Activated CD4-positive, alpha-beta T cell treated with anti-CD3 and anti-CD28 coated beads for 1 hour (primary cell): ENCODE measurements at places on chromosomes 11 and 22.

GRCh38 chr11:65662247-65662798 lies 393 bp downstream of the RELA start:
- no peak for DNase-seq

GRCh38 chr11:117189191-117189940 lies 9.8 kb upstream of the TAGLN start:
- no peak for DNase-seq

DNA sequence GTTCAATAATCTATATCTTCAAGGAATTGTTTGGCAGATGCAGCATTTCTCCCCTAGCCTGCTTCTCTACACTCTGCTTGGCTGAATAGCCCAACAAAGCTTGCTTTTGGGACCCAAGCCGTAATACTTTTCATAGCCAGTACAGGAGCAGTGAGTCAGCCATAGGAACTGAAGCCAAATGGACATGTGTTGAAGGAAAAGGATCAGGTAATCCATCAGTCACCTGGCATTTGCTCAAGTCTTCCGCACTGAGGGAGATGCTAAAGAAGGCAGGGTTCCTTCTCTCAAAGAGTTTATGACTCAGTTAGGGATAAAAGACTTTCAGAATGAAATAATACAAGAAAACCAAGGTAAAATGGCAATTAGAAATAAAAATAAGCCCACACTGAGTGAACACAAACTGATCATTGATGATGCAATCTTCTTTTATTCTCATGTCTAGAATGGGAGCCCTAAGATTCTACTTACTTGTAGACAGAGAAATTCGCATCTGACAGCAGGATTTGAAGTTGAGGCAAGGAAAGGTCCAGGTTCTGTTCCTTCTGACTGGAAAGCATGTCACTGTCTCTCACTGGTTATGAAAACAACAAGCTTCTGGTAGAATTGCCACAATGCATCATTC lies 13.2 kb downstream of the C11orf87 start:
- DNase-seq = no peak

GRCh38 chr22:44050766-44051355 lies 26.8 kb downstream of the PARVB start:
- DNase-seq = no peak

DNA sequence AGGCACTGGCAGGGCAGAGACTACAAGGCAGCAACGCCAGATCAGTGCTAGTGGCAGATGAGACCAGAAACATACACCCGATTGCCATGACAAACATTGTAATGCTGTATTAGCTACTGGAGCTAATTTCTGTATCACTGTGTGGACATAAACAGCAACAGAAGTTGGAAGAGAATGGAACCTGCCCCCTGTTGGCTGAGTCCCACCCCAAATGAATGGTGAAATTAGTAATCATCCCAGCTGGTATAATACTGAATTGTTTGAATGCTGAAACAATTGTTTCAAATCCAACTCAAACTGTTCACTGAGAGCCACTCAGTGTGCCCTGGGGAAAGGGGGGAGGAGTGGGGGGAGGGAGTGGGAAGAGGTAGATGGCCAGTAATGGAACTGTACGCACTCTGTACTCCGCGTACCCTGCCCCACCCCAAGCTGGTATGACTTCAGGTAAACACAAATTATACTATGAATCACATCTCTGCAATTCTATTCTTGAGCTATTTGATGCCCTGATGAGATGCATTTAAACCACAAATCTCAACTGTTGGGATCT lies 11.2 kb upstream of the BIRC3 start:
- DNase-seq = no peak

GRCh38 chr11:121554552-121554951 lies 101.8 kb upstream of the SORL1-AS1 start:
- no peak for DNase-seq

- DNase-seq = no peak
Measured at GRCh38 chr11:128696941-128697340, 3.1 kb downstream of the FLI1 start.

DNA sequence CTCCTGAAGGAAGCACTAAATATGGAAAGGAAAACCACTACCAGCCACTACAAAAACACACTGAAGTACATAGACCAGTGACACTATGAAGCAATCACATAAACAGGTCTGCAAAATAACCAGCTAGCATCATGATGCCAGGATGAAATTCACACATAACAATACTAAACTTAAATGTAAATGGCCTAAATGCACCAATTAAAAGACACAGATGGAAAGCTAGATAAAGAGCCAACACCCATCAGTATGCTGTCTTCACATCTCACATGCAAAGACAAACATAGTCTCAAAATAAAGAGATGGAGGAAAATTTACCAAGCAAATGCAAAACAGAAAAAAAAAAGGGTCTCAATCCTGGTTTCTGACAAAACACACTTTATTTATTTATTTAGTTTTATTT lies 171.7 kb downstream of the TTC28 start:
- DNase-seq = no peak

GRCh38 chr11:4662876-4663275 lies 19.1 kb downstream of the OR51E1 start:
- DNase-seq = no peak

DNA sequence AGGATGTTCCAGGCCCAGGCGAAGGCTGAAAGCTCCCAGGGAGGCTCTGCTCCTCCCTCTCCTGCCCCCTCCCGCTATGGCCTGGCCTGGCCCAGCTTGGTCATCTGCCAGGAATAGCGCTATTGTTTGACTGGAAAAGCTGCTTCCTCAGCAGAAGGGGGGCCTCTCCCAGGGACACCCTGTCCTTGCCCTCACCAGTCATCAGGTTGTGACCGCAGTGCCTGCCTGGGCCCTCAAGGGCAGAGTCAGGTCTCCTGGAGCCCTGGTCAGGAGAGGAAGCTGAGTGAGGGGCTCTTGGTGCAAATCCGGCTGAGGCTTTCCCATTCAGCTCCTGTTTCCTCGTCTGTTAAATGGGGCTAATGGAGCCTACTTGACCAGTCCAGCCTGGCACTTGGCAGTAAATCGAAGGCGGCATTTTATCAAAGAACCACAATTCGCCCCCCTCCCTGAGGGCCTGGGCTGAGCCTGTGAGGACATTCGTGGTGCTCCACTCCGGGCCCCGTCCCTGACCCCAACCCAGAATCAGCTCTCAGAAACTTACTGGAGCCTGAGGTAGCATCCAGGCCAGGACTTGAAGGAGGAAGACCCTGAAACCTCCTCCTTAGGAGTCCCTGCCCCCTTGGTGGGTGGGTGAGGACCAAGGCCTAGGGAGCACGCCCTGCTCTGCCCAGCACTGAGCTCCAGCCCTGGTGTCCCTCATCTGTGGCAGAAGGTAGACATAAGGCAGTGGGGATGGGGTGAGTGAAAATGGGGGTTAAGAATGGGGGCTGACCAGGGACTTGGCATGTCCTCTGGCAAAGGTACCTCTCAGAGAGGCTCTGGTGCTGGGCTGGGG lies 2.0 kb upstream of the CASTOR1 start:
- no peak for DNase-seq

- no peak for DNase-seq
Measured at GRCh38 chr11:106425819-106426218, 348.4 kb downstream of the AASDHPPT start.

- no peak for DNase-seq
Measured at GRCh38 chr11:7014118-7014517, 6.0 kb downstream of the ZNF214 start.

DNA sequence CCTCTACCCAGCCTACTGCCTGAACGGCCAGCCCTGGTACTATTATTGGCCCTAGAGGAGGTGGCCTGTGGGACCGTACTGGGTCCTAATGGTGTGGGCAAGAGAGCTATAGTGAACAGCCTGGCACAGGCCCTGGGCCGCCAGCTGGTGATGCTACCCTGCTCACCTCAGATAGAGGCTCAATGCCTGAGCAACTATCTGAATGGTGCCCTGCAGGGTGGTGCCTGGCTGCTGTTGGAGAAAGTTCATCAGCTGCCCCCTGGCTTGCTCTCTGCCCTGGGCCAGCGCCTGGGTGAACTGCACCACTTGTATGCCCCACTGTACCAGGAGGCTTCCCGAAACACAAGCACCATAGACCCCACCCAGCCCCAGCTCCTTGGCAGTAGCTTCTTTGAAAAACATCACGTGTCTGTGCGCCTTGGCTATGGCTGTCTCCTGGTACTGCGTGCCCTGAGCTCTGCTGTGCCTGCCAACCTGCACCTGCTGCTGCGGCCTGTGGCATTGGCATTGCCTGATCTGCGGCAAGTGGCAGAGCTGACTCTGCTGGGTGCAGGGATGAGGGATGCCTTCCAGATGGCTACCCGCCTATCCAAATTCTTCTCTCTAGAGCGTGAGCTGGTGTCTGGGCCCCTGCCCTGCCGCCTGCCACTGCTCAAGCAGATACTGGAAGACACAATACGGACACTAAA lies 49.0 kb downstream of the DNHD1 start:
- no peak for DNase-seq

DNA sequence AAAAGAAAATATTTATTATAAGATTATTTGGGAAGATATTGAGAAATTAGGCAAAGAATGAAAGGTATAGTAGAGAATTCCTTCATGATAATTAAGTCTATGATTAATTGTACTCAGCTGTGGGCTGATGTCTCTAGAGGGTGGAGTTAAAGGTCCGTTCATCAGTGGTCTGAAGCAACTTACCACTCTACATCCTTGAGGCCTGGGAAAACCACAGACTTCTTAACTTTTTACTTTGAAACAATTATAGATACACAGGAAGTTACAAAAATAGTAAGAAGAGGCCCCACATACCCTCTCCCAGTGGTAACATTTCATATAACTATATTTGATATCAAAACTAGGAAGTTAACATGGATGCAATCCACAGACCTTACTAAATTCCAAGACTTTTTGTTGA lies 167.0 kb upstream of the NECTIN1 start:
- no peak for DNase-seq

DNA sequence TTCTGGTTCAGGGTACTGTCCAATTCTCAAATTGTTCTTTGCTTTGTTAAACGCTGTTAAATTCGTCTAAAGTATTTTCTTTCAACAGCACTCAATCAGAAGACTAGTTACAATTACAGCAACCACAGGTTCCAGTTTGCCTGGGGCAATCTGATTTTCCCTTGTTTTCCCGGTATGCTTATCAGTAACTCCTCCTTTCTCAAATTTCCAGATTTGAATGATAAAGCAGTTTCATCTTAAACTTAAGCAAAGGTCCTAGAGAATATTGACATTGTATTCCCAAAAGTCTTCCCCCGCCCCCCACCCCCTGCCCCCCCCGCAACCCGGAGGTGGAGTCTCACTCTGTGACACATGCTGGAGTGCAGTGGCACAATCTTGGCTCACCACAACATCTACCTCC lies 10.5 kb upstream of the USP28 start:
- no peak for DNase-seq

DNA sequence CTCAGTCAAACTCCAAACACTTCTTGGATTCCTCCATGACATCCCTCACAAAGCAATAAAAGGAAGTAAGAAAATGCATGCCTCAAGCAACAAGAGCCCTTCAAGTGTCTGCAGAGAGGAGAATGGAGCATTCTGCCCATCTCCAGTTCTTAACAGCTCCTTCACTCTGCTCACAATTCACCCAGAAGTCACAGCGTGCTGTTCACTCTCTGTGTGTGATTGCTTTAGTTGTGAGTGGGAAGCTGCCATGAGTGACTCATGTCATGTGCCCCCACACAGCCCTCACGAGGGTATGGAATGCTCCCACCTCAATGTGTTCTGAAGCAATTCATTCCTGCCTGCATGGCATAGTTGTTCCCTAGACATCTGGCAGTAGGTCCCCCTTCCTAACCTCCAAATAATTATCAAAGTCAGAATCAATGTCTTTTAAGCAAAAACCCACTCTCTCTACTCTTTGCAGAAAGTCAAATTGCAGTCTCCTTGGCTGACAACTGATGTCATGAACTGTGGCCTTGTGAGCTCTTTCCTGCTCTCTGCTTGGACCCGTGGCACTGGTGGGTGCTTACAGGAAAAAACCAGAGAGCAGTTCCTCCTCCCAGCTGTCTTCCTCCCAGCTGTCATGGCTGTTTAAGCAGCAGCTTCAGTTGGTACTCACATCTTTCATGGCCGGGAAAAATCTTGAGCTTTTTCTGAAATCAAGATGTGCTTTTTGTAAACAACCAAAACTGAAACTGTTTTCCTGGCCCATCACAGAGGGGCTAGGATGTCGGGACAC lies 112.1 kb upstream of the SPON1 start:
- no peak for DNase-seq
